ENCODE measurements at places on chromosomes 4 and X.
A peak's percentile ranks its signal among the peaks of the same experiment; 100 is the strongest.

DNA sequence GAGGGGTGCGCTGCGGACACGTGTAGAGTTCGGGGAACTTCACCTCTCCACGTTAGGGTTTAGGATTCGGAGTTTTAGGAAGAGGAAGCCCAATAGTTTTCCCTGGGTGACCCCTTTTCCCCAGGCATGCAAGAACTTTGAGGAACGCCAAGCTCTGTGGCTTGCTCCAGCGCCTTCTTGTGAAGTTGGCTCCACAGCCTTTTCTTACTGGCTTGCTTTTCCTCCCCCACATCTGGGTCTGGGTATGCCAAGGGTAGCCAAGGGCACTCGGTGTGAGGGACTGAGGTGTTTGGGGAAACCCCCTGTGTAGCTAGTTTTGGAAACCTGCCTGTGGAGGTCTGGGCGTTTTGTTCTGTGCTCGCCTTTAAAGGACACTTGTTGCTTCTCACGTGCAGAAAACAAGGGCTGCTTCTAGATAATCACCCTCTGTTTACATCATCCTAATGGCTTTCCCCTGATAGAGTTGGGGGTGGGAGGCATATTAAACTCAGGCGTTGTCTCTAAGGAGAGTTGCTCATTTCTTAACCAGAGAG lies 746 bp downstream of the EDNRA start:
- no peak for DNase-seq

DNA sequence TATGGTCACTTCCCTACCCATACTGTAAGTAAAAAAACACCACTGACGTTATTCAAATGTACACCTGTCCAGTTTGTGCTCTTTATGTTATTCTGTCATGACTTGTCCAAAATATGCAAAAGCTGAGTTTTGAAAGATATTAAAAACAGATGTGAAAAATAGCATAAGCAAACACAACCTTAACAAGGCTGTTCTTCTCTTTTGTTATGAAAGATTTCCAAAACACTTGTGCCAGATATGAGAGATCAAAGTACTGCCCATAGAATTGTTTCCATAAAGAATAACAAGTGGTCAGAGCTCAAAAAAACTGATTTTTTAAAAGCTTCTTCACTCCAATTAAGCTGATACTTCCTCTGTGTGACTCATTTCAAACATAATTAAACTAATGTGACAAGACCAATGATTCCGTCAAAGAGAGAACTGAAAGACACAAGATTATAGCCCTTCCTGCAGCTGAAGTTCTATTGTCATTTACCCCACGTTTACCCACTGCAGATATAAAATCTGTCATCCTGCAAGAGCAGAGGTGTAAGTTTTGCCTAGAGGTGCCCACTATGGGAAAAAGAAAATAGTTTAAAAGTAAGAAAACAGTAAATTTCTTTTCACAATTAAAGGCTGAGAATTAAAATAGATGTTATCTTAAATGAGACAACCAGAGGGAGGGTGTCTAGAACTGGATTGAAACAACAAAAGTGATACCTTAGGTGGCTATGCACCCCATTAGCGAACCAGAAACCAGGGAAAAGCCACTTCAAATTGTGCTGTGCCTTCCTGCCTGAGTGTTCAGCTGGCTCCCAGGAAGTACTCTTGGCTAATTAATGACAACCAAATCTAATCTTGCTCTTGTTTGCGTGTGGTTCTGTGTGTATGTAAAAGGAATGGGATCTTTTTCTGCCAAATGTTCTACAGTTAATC lies 30.1 kb downstream of the RASSF6 start:
- no peak for DNase-seq

GRCh38 chr4:1318488-1319213 lies 28.4 kb upstream of the UVSSA start:
- no peak for DNase-seq

GRCh38 chr4:86927843-86928395 lies 6.9 kb upstream of the AFF1 start:
- peak; percentile 12 for DNase-seq

- no peak for DNase-seq
Observed at GRCh38 chr4:150664935-150665334, 83.0 kb downstream of the MAB21L2 start.

GRCh38 chrX:50165727-50166126 lies 35.1 kb downstream of the AKAP4 start:
- DNase-seq = no peak

Data from activated naive CD8-positive, alpha-beta T cell treated with anti-CD3 and anti-CD28 coated beads for 36 hours (primary cell).